Mammary epithelial cell (primary cell): ENCODE measurements at places on chromosomes 5 and 9. TPM values are rescaled to one million over a fixed set of nuclear protein-coding genes. Genes with fewer than 3 reads are reported as not detected.

SLC45A2 gene
- under 0.01 TPM for total RNA-seq

CDH9 gene
- total RNA-seq = not detected in 2 replicates

BARHL1 gene
- total RNA-seq = not detected in 2 replicates

PWWP2A gene
- total RNA-seq = 16.7 TPM

ELOVL7 gene
- total RNA-seq = 21.0 and 39.2 TPM in 2 replicates

KCNV2 gene
- total RNA-seq = not detected in 2 replicates

RPL12 gene
- 1,441 TPM for total RNA-seq

CDH6 gene
- total RNA-seq = not detected

EFNA5 gene
- 21.6 and 27.0 TPM in 2 replicates for total RNA-seq

PDLIM4 gene
- total RNA-seq = 94.6 and 101 TPM in 2 replicates

TOR2A gene
- total RNA-seq = 11.7 and 13.2 TPM in 2 replicates

BTNL8 gene
- not detected in 2 replicates for total RNA-seq

LIX1 gene
- not detected for total RNA-seq

SCGB3A2 gene
- total RNA-seq = not detected in 2 replicates

PCDHA6 gene
- 0.67 TPM for total RNA-seq

PCSK5 gene
- total RNA-seq = 2.4 and 2.7 TPM in 2 replicates

PFN3 gene
- not detected for total RNA-seq

MARCOL gene
- total RNA-seq = not detected in 2 replicates

LRRC19 gene
- total RNA-seq = not detected in 2 replicates

SLC28A3 gene
- total RNA-seq = under 0.01 TPM

SHISAL2B gene
- total RNA-seq = not detected

LURAP1L gene
- total RNA-seq = 57.8 TPM

PCDHGB3 gene
- 4.2 TPM for total RNA-seq

PBX3 gene
- total RNA-seq = 22.2 TPM
